ENCODE measurements at places on chromosomes 1 and 21.

- no peak for DNase-seq
Measured at GRCh38 chr1:156822680-156823079, 6.0 kb upstream of the SH2D2A start.

- no peak for DNase-seq
Measured at GRCh38 chr1:101150670-101151069, 86.1 kb upstream of the S1PR1 start.

GRCh38 chr1:212010004-212010403 is 25.4 kb downstream of the INTS7 start:
- no peak for DNase-seq

- no peak for DNase-seq
Measured at GRCh38 chr1:159208175-159208825, 3.6 kb downstream of the ACKR1 start.

- no peak for DNase-seq
Measured at GRCh38 chr1:18203645-18204044, 96.0 kb downstream of the IGSF21 start.

DNA sequence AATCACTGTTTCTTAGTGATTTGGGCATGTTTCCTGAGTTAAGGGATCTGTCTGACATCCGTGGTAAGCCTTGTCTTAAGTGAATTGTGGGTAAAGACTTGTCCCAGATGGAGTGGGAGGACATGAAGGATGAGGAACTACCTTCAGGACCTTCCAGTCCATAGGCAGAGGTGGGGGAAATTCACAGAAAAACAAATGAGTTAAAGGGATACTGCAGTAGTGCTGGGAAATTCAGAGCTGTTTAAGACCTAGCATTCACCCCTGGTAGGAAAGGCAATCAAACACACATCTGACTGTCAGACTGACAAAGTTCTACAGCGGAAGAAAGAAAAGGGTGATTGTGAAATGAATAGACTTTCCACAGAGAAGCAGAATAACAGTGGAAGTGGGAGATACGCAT is 3.0 kb downstream of the GNAT2 start:
- no peak for DNase-seq

DNA sequence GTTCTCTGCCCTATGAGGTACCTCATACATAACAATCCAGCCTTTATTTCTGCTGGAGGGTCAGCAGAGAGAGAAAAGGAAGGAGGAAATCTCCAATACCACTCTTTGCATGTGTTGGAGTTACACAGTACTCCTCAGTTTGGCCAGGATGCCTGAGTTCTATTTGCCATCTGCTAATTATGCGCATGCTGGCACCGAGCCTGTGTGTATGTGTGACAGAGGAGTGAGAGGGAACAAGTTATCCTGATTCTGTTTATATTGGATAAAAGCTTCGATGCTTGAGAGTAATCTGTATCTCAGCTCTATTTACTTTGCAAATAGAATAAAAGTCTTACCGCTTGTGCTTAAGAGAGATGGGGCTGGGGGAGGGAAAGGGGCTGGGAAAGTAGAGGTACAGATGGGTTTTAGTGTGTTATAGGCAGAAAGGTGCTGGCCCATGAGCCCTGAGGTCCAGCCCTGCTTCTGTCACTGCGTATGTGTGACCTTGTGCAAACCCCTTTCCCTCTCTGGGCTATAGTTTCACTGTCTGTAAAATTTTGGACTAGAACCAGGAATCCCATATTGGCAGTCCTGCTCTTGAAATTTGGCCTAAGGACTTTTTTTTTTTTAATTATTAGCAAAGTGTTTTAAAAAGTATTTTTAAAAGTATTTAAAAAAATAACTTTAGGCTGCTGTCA is 54.5 kb upstream of the PLXNA2 start:
- DNase-seq = no peak

DNA sequence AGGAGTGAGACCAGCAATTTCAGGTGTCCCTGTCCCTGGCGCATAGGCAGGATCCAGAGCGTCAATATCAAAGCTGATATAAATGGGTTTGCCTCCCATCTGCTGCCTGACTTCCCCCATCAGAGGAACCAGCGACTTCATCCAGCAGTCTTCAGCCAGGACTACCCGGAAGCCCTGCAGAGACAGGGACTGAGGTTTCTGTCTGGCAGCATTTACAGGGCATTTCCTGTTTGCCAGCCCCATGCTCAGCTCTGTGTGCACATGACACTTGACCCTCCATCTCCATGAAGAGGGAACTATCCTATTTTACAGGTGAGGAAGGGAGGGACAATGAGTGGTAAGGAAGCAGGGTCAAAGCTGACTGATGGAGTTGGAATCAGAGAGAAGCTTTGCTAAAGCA is 7.2 kb downstream of the AGMAT start:
- DNase-seq = no peak

GRCh38 chr1:53315456-53316423 is 12.1 kb downstream of the LRP8 start:
- no peak for DNase-seq

- DNase-seq = no peak
Measured at GRCh38 chr1:157829210-157829609, 9.3 kb upstream of the FCRL1 start.

All from astrocyte of the spinal cord (primary cell).